Activated gamma-delta T cell treated with Interleukin-2 at 50 U/mL for 16 hours (primary cell): ENCODE measurements at places on chromosomes 16 and 17.

DNA sequence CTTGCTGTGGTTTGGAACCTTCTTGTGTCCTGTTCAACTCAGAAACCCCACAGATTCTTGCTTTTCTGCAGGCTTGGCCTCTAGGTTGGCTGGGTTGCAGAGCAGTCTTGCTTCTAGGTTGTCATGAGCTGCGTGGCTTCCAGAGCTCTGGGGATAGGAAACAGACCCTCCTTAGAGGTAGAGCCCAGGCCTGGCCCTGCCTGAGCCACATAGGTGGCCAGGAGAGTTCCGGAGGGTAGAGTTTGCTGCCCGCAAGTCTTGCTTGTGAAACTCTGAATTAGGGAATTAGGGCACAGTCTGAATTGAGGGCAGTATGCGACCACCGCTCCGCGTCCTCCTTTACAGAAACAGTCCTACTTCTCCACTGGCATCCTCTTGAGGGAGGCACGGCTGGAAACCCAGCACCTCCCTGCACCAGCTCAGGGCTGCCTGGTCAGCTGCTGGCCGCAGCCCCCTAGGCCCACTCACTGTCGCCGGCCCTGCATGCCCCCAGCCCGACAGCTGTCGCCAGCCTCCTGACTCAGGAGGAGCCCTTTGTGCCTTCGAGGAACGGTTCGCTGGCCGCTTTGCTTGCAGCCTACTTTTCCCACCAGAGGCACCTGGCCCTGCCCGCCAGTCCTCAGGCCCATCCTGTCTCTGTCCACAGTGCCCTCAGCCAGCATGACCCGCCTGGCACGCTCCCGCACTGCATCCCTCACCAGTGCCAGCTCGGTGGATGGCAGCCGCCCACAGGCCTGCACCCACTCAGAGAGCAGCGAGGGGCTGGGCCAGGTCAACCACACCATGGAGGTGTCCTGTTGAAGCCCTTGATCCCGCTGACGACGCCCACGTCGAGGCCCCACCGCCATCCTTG lies 4.3 kb upstream of the SETD6 start:
- DNase-seq: no peak

DNA sequence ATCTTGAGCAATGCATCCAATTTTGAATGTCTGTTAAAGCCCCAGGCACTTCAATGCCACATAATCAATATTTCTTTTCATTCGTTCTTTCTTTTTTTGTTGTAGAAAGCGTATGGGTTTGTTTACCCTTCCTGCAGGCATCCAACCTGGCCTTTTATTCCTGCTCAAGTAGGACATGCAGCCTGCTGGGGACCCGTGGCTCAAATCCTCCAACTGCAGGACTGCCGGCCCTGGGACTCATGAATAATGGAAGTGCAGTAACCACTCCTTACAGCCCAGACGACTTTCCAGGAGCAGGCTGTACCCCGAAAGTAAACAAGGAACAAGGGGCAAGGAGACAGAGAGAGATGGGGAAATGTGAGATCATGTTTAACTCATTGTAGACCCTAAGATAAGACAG lies 126.4 kb downstream of the SALL1 start:
- DNase-seq: no peak

DNA sequence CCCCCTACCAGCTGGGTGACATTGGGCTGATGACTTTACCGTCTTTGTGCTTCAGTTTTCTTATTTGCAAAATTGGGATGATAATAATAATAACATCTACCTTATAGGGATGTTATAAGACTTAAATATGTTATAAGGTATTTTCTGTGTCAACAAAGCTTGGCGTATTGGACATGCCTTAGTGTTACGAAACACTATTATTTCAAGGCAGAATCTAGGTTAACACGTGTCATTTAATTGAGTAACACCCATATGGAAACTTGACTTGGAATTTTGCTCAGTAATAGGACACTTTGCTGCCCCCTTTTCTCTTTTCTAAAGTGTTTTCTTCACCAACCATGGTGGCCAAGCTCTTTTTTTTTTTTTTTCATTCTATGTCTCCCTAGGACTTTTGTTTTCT lies 294.2 kb upstream of the SALL1 start:
- DNase-seq: no peak

DNA sequence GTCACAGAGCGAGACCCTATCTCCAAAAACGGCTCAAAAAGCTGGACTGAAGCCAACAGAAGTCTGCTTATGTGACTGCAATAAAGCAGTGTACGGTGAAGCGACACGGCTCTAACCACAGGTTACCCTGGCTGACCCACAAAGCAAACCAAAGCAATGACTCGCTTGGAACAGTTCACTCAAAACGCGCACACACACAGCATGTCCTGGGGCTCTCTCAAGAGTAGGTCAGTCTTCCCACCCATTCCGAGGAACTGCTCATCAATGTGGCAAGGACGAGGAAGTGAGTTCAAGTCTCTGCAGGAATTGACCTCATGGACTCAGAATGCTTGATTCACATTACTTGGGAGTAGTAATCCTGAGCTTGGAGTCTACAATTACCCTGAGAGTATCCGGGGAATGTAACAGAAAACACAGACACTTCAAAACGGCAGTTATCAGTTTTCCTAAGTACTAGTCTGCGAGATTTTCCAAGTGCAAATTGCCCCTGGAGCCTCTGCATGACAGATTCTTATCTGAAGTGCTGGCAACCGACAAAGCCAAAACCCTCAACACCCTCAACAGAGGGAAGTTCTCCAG lies 25.4 kb downstream of the PELP1 start:
- DNase-seq: no peak

GRCh38 chr17:42039794-42040763 lies 10.3 kb downstream of the C17orf113 start:
- no peak for DNase-seq

DNA sequence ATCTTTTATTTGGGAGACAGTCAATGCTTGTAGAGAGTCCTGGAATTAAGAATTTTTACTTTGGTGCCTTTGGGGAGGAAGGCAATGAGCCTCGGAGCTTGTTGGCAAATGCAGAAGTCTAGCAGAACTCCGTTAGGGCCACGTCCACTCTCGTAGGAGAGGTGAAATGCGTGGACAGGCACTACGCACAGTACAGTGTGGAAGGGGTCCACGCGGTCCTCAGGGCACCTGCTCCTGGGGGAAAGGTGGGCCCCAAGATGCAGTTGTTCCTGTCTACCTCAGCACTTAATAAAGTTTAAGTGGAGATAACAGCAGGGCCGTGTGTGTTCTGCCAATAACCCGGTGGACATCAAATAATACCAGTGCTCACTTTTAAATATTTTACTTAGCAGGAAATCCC lies 1.8 kb downstream of the RAB11FIP3 start:
- no peak for DNase-seq

DNA sequence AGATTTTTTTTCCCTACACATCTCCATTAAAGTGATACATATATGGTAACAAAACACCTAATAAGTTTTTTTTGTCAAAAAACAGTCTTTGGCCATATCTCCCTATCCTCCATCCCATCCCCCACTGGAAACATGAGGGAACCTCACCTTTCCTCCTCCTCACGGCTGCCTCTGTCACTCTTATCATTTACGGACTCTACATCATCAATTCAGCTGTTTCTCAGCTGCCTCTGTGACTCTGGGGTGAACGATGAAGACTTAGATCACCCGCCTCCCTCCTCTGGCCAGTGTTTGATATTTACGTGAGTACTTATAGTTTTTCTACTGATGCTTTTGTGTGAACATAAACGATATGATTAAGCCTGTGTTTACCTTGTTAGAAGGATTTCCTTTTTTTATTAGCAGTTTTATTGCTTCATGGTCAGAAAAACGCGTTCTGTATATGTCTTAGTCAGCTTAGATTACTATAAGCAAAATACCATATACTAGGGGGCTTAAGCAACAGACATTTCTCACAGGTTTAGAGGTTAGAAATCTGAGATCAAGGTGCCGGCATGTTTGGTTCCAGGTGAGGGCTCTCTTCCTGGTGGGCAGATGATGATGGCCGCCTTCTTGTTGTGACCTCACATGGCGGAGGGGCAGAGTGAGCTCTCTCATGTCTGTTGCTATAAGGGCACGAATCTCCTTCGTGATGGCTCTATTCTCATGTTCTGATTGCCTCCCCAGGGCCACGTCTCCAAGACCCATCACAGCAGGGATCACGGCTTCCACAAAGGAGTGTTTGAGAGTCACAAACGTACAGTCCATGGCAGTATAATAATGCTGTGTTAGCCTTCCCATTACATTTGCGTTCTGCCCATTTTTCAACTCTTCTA lies 32.1 kb downstream of the DNAH17 start:
- DNase-seq: no peak

DNA sequence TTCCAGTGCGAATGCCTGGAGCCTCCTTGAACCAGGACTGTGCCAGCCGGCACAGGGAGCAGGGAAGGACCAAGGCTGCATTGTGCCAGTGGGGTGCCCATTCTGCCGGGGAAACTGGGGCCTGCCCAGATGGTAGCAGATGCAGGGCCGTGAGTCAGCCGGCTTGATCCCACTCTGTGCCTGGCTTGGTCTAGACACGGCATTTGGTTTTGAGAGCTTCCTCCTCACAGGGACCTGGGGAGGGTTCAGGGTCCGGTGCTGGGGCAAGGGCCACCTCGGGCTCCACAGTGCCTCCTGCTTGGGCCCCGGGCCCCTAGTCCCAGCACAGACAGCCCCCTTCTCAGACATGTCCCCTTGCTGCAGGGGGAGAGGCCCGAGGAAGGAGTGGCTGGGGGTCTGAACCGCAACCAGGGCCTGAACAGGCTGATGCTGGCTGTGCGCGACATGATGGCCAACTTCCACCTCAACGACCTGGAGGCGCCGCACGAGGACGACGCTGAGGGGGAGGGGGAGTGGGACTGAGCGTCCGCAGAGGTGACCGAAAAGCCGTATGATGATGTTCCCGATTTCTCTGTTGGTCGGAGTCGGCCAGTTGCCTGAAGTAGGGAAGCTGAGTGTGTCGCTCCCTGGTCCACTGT lies 7.8 kb upstream of the MC1R start:
- no peak for DNase-seq

DNA sequence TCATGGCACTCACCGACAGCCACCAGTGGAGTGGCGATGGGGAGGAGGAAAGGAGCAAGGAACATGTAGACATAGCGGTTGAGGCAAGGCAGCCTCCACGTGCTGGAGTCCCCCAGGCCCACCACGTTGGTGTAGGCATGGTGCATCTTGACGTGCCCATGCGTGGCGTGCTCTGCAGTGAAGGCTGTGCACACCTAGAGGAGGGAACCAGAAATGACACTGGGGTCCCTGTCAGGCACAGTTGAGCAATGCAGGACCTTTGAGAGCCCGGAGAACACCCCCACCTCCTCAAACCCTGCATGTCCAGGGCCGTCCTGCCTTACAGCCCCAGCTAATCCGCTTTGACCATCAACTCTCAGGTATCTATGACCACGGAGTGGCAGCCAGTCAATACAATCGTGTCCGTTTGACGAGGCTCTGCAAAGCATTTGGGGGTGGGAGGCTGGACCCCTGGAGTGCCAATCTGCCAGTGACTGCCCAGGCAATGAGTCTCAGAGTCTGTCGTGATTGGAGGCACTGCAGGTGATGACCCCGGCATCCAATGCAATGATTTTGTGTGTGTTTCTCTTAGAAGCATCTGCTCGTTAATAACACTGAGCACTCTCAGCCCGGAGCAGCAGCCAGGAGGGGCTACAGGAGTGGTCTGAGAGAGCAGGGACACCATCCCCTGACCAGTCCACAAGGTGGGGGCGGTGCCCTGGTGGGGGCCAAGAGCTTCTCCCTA lies 9.9 kb upstream of the FDXR start:
- no peak for DNase-seq

DNA sequence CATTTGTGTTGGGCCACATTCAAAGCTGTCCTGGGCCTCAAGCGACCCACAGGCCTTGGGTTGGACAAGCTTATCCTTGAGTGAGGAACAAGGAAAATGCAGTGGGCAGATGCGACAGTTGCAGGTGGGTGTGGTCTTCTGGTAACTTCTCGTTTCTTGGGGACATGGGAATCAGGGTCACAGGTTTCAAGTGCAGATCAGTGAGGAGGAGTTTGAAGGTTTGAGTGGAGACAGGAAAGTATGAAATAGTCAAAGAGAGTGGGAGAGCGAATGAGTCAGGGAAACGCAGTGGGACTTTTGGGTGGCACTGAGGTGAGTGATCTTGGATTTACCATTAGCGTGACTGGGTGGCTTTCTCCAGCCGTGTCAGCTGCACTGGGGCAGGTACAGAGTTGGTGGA lies 15.4 kb upstream of the CCL22 start:
- DNase-seq: no peak

DNA sequence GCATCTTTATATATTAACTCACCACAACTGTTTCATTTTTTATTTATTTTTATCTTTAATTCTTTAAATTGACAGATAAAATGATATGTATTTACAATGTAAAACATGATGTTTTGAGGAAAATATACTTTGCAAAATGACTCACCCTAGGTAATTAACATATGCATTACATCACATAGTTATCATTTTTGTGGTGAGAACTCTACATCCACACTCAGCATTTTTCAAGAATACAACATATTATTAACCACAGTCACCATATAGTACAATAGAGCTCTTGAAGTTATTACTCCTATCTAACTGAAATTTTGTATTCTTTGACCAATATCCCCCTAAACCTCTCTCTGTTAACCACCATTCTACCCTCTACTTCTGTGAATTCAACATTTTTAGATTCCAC lies 194.7 kb upstream of the KIF2B start:
- no peak for DNase-seq

- DNase-seq: no peak
These were observed 72.0 kb downstream of the CNGB1 start for GRCh38 chr16:57898961-57899360.

GRCh38 chr17:78357672-78358537 lies 2.0 kb downstream of the SOCS3 start:
- DNase-seq: no peak

DNA sequence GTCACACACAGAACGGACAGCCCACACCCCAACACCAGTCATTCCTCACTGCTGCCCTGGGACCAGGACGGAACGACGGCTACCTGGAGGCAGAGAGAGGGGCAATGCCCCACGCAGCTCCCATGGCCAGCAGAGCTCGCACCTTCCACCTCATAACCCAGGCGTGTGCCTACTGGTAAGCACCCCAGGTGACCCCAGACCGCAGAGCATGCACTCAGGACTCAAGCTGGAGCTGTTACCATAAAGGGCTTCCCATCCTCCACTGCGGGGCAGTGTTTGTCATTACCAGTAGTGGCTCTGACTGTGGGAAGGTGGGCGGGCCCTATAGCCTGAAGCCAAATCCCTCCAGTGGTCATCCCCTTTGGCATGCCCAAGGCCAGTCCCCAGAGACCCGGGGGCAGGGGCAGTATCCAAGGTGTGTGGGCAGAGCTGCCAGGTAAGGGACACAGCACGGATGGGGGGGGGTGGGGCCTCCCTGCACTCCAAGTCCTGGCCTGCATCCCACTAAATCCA lies 4.7 kb upstream of the BCAR1 start:
- DNase-seq: no peak

- DNase-seq: no peak
These were observed 38.2 kb upstream of the ZC3H18 start for GRCh38 chr16:88531931-88532433.

DNA sequence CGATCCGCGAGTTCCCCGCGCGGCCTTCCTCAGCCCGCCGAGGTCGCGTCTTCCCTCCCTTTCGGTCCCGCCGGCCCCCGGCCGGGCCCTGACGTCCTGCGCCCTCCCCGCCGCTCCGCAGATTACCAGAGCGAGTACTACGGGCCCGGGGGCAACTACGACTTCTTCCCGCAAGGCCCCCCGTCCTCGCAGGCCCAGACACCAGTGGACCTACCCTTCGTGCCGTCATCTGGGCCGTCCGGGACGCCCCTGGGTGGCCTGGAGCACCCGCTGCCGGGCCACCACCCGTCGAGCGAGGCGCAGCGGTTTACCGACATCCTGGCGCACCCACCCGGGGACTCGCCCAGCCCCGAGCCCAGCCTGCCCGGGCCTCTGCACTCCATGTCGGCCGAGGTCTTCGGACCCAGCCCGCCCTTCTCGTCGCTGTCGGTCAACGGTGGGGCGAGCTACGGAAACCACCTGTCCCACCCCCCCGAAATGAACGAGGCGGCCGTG lies 5.4 kb downstream of the LHX1 start:
- no peak for DNase-seq
